Stimulated activated CD8-positive, alpha-beta memory T cell treated with anti-CD3 and anti-CD28 coated beads, Interleukin-15, amount 100 ng/mL, for 24 hours (primary cell): ENCODE measurements at places on chromosomes 13 and 19.

DNA sequence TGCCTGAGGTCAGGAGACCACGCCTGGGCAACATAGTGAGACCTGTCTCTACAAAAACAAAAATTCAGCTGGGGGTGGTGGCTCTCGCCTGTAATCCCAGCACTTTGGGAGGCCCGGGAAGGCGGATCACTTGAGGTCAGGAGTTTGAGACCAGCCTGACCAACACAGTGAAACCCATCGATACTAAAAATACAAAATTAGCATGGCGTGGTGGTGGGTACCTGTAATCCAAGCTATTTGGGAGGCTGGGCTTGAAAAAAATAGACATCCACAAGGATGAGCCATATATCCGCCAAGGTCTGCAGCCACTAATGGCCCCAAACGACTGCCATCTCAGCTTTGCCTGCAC is 3.1 kb downstream of the RPS16 start:
- no peak for DNase-seq

DNA sequence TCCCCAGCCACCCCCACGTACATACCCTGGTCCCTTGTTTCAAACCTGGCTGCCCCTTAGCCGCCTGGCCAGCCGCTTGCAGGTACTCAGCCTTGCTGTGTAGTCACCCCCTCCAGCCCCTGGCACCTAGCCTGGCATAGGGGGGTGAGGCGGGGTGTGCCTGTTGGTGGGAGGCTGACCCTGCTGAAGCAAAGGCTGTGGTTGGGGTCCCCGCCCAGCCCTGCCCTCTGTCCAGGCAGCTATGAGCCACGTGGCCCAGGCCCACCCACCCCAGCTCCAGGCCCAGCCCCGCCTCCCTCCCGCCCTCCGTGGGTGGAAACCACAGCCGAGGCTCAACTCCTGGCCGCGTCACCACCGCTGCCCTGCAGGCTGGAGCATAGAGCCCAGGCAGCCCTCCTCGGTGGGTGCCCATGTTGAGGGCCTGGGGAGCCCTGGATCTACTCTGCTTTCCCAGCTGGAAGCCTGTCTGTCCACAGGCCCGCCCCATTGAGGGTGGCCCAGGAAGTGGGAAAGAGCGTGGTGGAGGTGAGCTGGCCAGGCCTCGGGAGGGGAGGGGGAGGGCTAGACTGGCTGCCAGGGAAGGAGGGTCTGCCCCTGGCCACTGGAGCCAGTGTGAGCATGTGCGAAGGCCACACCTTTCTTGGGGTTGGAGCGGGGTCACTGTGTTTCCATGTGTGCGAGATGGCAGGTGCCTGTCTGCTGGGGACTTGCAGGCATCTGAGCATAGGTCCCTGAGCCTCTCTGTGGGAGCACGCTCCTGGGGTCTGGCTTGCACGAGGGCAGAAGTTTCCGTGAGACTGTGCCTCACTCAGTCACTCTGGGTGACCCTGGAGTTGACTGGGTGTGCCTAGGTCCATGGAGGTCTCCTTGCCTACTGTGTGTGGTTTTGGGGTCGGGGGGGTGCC is 31.0 kb downstream of the PAK4 start:
- DNase-seq = no peak

DNA sequence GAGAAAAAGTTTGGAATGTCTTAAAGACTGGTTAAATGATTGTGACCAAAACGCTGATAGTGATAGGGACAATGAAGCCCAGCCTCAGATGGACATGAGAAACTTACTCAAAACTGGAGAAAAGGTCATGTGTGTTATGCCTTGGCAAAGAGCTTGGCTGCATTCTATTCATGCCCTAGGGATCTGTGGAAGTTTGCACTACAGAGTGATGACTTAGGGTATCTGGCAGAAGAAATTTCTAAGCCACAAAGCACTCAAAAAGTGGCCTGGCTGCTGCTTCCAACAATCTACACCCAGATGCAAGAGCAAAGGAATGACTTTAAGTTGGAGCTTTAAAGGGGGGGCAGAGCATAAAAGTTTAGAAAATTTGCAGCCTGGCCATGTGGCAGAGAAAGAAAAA is 521.3 kb downstream of the UQCRFS1 start:
- no peak for DNase-seq

- no peak for DNase-seq
Observed at GRCh38 chr13:39336207-39336606, 266.8 kb downstream of the LHFPL6 start.

GRCh38 chr19:15257782-15258181 is 25.5 kb upstream of the EPHX3 start:
- DNase-seq = no peak

DNA sequence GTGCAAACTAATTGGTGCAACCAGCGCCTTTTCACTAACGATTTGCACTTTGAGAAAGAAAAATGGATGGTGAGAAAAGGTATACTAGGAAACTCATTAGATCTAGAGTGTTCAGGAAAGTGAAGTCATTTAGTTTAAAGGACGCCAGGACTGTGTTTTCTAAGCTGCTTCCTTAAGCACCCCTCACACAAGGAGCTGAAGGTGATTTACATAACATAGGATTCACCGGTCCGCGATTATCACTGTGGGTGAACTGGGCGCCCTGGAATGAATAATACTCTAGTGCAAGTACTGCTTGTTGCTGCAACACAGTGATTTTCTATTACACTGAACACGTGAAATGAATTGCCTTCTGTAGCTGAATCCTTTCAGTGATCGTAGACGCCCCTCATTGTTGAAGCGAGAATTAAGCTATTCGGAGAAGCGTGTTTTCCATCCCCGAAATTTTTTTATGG is 2.6 kb upstream of the MAB21L1 start:
- no peak for DNase-seq

DNA sequence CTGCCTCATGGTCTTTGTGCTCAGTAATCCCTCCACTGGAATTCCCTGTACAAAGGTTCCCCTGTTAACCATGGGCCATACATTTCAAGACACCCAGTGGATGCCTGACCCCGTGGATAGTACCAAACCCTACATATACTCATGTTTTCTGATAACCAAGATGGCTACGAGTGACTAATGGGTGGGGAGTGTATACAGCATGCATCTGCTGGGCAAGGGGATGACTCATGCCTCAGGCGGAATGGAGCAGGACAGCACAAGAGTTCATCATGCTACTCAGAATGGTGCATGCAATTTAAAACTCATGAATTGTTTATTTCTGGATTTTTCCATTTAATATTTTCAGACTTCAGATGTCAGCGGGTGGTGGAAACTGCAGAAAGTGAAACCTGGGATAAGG is 13.3 kb upstream of the FGF9 start:
- DNase-seq = no peak

DNA sequence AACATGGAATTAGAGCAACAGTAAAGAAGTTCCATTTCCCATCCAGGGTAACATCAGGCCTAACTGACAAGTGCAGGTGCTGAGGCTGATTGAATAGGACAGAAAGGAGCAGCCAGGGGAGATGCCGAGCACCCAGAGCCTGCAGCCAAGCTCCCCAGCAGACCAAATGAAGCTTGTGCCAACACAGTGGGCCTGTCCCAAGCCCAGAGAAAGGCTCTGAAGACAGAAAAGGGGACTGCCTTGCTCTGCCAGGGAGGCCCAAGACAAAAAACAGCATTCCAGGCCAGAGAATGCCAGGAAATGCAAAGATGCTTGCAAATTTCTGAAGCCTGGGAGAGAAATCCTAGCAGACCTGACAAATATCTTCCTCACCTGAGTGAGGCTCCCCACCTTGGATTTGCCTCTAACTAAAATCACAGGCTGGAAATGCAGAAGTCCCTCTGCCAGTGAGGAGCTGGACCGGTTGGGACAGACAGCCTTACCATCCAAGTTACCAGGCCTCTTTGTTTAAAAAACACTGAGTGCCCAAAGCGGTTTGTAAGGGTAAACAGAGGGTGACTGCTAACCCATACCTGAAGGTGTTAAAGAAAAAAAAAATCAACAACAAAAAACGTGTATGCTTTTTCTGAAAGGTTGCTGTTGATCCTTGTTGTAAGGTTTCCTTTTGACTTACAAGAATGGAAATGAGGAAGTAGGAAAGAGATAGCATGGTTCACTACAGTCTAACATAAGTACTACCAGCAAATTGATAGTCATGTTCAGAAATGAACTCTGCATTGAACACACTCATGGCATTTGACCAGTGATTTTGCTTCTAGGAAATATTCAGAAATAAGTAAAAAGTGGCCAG is 11.8 kb upstream of the HMGB1 start:
- DNase-seq = no peak

DNA sequence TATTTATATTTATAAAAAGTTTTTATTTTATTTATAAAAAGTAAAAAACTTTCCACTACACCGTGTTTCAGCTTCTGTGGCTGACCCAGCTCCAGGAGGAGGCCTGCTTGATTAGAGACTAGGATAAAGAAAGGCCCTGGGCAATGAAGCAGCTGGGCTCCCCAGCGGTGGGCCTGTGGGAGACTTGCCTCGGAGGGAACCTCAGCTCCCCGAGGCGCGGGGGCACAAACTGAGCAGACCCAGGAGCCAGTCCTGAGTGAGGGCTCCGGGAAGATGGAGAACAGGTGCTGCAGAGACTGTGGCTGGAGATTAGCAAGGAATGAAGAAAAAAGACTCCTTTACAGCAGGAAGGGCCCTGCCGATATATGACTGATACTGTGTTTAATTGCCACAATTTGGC is 63.8 kb upstream of the GJB6 start:
- no peak for DNase-seq

DNA sequence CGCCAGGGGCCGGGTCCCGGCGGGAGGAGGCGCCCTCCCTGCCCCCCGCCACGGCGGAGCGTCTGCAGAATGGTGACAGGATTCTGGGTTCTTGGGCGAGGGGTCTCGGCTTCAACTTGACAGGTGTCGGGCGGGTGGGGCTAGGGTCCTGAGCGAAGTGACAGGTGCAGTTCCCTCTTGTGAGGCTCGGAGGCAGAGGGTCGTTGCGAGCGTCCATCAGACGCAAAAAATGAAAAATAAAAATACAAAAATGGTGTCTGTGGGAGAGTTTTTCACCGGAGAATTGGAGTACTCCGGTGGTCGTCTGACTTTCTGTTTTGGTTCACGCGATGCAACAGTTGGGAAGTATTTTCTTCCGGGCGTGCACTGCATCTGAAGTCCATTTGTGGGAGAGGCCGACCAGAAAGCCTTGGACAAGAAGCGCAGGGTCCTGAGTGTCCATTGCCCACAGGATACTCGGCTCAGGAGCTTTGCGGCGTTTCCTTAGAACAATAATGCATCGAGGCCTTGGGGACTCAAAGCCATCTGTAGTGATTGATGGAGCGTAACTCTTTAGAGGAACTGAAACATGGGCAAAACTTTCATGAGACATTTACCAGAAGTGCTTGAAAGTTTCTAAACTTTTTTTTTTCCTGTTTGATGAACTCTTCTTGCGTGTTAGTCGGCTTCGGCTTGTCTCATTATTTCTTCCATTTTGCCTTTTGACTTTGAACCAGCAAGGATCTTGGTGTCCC is 759 bp downstream of the RB1 start:
- DNase-seq = no peak

GRCh38 chr19:17358395-17358794 is 18.7 kb downstream of the PLVAP start:
- no peak for DNase-seq

GRCh38 chr13:39952249-39953233 is 297.1 kb downstream of the COG6 start:
- DNase-seq = no peak

- no peak for DNase-seq
Observed at GRCh38 chr19:47671499-47671898, 41.7 kb upstream of the EHD2 start.

- DNase-seq = no peak
Observed at GRCh38 chr19:33197591-33198000, 3.5 kb downstream of the LRP3 start.

GRCh38 chr13:20124303-20124702 is 36.5 kb downstream of the GJA3 start:
- DNase-seq = no peak

GRCh38 chr19:3249408-3249807 is 24.9 kb downstream of the CELF5 start:
- no peak for DNase-seq

GRCh38 chr13:51068501-51068900 is 42.6 kb downstream of the C13orf42 start:
- no peak for DNase-seq

- DNase-seq = no peak
Observed at GRCh38 chr13:84812789-84813188, 930.5 kb upstream of the SLITRK1 start.

- no peak for DNase-seq
Observed at GRCh38 chr13:23202383-23202782, 21.6 kb downstream of the SGCG start.

DNA sequence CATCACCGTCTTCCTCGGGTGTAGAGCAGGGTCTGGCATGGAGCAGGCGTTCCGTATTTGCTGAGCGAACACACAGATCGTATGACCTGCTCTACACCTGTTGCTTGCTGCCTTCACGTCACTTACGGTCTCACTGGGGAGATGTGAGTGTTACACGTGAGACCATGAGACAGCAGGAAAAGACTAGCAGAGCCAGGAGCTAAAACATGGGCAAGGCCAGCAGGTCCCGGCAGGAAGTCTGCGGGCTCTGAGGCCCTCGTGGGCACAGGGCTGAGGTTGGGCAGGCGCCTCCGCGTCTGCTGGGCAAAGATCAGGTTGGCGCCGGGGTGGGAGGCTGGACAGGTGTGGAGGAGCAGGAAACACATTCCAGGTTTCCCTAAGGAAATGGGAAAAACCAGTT is 19.7 kb upstream of the GTF3A start:
- DNase-seq = no peak

DNA sequence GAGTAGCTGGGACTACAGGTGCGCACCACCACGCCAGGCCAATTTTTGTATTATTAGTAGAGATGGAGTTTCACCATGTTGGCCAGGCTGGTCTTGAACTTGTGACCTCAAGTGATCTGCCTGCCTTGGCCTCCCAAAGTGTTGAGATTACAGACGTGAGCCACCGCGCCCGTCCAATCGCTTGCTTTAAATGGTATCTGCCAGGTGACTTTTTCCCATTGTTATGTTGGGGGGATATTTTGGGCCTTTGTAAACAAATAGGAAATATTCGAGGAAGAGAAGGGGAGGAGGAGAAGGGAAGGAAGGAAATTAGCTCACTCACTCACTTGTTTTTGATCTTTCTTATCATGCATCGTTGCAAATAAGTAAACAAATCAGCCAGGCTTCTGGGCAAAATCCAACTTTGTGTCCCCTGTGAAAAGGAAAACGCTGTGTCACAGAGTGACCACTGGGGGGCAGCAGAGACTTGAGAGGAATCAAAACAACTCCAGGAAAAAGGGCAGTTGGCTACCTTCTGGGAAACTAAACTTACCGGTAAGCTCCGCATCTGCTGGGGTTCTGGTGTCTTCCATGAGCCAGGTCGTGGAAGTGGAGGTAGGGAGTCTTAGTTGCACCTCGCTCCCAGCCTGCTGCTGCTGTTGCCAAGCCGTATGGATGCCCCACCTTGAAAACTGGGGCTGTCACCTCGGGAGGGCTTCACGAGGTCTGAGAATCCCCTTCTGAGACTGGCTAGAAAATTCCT is 9.3 kb upstream of the RANBP3 start:
- peak; percentile 39 for DNase-seq
